ENCODE measurements at places on chromosomes 2 and 18. TPM values are rescaled to one million over a fixed set of nuclear protein-coding genes. Genes with fewer than 3 reads are reported as not detected.

GRCh38 chr2:65232636-65233035 is 5.0 kb downstream of the ACTR2 start:
- H3K27ac ChIP-seq, result no peak overlapping the region
- no peaks in the 10 kb centered on the region for H3K36me3 ChIP-seq
- no peak overlapping the region for H3K4me3 ChIP-seq

GRCh38 chr2:129891341-129892320 is 87.8 kb upstream of the RAB6C start:
- DNase-seq, result no peak
- H3K27ac ChIP-seq, result no peak overlapping the region
- H3K4me3 ChIP-seq, result no peak overlapping the region
- no peaks in the 10 kb centered on the region for H3K27me3 ChIP-seq

Gene SCYGR4
- not detected for total RNA-seq

Gene ADCYAP1
- total RNA-seq, result not detected
